NCI-H2227 treated with DMSO at 0.1 percent for 48 hours (cell line): ENCODE measurements at places on chromosomes 12 and 14.

DNA sequence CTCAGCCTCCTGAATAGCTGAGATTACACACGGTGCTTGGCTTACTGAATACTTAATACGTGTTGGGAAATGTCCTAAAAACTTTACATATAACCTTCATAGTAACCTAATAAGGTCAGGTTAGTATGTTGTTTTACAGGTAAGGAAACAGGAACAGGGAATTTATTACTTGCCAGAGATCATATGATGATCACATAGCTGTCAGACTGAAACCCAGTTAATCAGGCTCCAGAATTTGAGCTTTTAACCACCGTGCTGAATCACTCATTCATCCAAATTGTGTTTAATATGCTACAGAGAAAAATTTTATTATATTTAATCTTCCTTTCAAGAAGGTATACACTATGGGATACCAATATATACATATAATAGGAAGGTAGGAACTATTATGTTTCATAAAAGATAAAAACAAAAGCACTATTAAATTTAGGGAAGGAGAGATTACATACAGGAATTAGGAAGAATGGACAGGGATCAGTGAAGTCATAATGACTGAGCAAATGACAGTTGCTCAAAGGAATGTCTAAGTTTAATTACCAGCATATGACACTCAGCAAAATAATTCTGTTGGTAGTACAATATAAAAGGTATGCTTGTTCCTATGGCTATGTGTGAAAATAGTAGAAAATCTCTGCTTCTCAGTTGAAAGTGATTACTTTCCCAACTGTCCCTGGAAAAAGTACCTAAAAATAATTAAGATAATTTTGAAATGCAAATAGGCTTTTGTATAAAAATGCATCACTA lies 59.3 kb downstream of the HEATR5A start:
- DNase-seq, result no peak

- DNase-seq, result no peak
Measured at GRCh38 chr14:90388437-90388836, 8.4 kb upstream of the CALM1 start.

GRCh38 chr12:6031001-6031400 lies 85.9 kb upstream of the ANO2 start:
- no peak for DNase-seq

GRCh38 chr12:26088998-26089397 lies 35.8 kb downstream of the BHLHE41 start:
- no peak for DNase-seq

GRCh38 chr12:91944637-91945036 lies 201.0 kb downstream of the BTG1 start:
- DNase-seq, result no peak

DNA sequence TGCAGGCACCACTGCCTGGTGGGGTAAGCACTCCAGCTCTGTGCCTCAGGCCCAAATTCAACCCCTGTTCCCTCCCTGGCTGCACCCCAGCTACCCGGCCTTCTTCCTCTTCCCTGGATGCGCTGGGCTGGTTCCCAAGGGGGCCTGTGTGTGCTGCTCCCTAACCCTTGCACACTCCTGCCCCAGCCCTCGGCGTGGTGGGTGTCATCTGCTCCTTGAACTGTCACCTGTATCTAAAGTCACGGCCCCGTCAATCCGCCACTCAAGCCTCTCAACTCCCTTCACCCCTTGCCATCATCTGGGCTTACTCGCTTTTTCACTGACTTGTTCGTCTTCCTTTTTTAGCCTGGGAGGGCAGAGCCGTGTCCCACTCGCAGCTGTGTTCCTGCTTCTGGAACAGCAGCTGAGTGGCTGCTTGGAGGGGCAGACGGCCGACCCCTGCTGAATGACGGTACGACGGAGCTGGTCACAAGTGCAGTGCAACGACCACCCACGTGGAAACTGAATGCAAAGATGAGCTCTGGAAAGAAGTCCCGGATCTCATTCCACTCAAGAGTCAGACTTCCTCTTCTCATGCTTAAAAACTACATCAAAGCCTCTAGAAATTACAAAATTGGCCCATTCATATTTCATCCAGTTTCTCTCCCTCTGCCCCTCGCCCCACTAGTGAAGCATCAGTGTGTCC lies 138.9 kb downstream of the PIWIL1 start:
- DNase-seq, result no peak

DNA sequence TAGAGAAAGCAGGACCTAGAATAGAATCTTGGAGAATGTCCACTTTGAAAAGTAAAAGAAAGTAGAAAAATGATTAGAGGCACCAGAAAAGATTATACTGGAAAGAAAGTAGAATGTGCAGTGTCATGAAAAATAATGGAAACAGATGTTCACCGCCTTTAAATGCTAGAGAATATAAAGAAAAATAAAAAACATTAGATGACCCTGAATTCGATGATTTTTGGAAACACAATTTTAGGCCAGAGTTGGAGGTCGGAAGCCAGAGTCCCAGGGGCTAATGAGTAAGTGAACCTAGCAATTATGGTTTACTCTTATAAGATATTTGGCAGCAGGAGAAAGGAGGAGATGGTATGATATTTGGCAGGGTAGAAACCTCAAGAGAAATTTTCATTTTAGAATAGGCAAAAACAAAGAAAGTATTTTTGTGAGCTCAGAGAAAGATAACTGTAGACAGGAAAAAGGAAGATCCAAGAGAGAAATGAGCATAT lies 37.7 kb downstream of the GYS2 start:
- DNase-seq, result no peak

GRCh38 chr14:76826122-76826521 lies at the start of gene LRRC74A:
Gene LRRC74A, plus strand, starts transcription at chr14:76826408. Its CDS starts 290 bp downstream, at chr14:76826698.
- no peak for DNase-seq

DNA sequence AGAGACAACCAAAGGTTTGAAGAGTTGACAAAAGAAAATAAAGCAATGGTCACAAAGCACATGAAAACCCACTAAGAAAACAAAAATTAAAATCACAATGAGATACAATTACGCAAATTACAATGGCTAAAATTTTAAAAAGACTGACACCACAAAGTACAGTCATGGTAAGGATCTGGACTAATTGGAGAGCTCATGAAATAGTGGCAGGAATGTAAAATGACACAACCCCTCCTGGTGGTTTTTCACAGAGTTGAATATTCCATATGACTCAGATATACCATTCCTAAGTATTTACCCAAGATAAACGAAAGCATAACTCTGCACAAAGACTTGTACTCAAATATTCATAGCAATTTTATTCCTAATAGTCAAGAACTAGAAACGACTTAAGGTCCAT lies 65.9 kb downstream of the NOVA1 start:
- no peak for DNase-seq

GRCh38 chr14:95463171-95463901 lies 53.1 kb downstream of the SYNE3 start:
- DNase-seq, result no peak

GRCh38 chr12:108162207-108162606 lies 33.1 kb downstream of the WSCD2 start:
- no peak for DNase-seq

- no peak for DNase-seq
Measured at GRCh38 chr14:22993517-22993916, 11.2 kb upstream of the AJUBA start.

DNA sequence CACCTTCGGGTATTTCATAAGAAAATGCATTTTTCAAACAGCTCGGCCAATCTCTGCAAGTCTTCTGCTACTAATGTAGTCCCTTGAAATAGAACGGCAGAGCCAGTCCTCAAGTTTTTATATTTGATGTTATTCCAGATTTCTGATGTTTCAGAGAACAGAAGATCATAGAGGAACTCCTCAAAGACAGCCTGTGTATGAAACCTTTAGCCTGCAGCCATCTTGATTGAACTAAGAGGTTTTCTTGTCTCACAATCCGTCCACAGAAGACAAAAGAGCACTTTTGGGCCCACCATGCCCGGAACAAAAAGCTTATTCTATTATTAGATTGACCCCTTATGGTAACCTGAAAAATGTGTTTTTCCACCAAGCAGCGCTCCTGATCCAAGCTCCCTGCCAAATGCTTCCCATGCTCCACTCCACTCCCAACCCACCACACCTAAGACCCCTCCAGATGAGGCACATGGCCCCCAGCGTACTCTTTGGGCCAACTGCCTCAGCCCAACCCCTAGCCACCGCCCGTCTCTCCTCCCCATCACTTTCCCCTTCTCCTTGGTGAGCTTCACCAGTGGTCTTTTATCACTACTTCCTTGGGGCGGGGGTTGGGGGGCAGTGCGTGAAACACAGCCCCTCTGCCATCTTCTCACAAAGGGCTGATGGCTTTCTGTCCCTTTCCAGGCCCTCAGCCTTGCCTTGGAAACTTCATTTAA lies 175.8 kb downstream of the CALM1 start:
- DNase-seq, result no peak

GRCh38 chr12:78963439-78964227 lies 99.1 kb downstream of the SYT1 start:
- DNase-seq, result no peak

DNA sequence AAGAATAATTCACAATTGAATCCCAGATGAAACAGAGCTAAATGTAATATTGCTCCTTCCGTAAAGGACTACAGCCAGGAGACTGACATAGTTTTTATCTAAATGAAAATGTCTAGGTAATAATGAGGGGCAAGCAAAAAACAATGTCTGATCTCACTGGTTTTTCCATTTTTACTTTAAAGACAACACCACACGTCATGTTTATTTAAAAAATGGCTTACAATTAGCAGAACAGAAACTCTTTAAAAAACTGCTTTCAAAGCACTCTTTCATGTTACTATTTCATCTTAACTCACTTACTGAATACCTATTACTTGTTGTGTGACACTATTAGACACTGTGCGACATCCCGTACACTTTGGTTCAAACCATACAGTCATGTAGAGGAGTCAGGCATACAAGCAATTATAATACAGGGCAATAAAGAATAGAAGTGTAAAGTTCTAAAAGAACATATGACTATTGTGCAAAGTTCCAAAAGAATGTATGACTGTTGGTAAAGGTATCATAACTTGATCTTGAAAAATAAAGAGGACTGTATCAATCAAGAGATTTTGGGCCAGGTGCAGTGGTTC lies 9.1 kb downstream of the BTBD7 start:
- DNase-seq, result no peak

DNA sequence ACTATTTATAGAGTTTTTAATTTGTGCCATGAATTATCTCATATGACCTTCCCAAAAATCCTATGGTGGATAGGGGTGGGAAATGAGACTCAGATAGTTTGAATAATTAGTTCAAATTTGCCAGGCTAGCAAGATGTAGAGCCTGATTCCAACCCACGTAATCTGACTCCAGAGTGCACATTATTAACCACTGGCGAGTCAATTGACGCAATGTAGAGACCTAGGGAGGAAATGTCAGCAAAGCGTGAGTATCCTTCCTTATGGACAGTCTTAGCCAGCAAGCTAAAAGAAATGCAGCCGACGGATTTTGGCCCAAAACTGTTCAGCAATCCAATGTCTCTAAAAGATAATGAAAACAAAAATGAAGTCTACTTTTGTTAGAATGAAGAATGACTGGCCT lies 193.3 kb upstream of the KRR1 start:
- no peak for DNase-seq

- DNase-seq, result no peak
Measured at GRCh38 chr12:114697741-114698565, 14.0 kb upstream of the TBX3 start.

- no peak for DNase-seq
Measured at GRCh38 chr14:61528591-61529021, 166.7 kb upstream of the HIF1A start.

- DNase-seq, result no peak
Measured at GRCh38 chr14:21047378-21047781, 5.2 kb downstream of the RNASE7 start.
